ENCODE measurements at places on chromosomes 3 and 15. TPM values are rescaled to one million over a fixed set of nuclear protein-coding genes. Genes with fewer than 3 reads are reported as not detected.

COPB2 gene
- 246 TPM for total RNA-seq

PPP2R3A gene
- total RNA-seq, result 22.5 TPM

XXYLT1 gene
- 53.8 TPM for total RNA-seq

EAF2 gene
- 8.3 TPM for total RNA-seq

ELL3 gene
- total RNA-seq, result 0.86 TPM

ALDH1L1 gene
- 1.2 TPM for total RNA-seq

STAB1 gene
- total RNA-seq, result not detected

TMCO5A gene
- not detected for total RNA-seq

GOLGA6L9 gene
- 0.12 TPM for total RNA-seq

SOX2 gene
- 1.6 TPM for total RNA-seq

All from M059J (cell line).